Activated naive CD4-positive, alpha-beta T cell treated with Interleukin-2 at 50 U/mL for 16 hours (primary cell): ENCODE measurements at places on chromosomes 2 and 18.

GRCh38 chr2:1789610-1790009 lies 45.3 kb upstream of the PXDN start:
- DNase-seq = no peak

DNA sequence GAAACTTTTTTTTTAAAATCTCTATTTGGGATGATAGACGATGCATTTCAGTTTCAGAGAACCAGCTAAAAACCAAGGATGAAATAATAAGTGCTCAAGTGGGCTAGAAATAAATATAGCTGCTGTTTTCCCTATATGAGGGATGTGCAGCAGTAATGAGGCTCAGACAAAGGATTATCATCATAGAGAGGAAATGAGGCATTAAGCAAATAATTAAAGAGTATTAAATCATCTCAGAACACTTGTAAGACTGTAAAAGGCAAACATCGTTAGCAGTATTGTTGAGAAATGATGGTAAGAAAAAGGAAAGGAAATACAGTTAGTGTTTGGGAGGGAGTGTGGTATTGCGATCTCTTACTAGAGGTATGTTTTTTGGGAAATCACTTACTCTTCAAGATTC lies 233.5 kb downstream of the TGIF1 start:
- no peak for DNase-seq

- DNase-seq = no peak
These were observed 64.4 kb upstream of the PGAP1 start for GRCh38 chr2:196990788-196991461.

DNA sequence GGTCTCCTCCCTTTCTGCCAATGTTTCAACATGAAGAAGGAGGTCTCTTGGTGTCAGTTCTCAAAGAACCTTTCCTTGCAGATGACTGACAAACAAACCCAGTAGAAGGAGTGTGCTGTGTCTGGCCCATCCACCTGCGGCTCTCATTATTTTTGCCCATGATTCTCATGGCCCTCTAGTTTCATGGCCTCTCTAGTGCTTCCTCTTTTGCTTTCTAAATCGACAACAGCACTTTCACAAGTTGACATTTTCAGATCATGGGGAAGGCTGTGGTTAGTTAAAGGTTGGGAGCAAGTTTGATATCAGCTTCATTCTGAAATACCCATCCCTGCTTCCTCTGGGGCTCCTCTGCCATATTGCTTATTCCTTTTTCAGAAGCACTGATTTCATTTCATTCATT lies 805.2 kb downstream of the SLC4A3 start:
- DNase-seq = no peak

DNA sequence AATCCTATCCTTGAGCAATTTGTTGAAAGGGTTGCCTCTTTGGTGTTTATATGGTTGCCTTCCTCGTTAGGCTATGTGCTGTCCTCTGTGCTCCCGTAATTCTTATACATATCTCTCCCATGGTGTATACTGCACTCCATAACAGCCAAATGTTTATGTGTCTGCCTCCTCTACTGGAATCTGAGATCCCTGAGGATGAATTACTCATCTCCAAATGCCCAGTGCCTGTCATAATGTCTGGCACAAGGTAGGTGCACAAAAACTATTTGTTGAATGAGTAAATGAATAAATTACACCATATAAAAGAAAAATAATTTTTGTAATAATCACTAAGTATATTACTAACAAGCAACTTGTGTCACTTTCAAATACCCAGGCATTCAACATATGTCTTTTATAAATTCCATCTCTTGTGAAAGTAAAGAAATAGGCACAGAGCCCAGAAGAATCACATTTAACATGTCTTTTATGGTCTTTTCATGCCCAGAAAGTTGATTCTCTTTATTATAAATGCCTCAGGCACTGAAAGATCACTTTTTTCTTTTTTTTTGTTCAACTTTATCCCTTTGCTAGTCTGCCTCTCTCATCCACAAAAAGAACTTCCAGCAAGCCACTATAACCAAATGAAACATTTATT lies 164.9 kb downstream of the CCDC148 start:
- no peak for DNase-seq

DNA sequence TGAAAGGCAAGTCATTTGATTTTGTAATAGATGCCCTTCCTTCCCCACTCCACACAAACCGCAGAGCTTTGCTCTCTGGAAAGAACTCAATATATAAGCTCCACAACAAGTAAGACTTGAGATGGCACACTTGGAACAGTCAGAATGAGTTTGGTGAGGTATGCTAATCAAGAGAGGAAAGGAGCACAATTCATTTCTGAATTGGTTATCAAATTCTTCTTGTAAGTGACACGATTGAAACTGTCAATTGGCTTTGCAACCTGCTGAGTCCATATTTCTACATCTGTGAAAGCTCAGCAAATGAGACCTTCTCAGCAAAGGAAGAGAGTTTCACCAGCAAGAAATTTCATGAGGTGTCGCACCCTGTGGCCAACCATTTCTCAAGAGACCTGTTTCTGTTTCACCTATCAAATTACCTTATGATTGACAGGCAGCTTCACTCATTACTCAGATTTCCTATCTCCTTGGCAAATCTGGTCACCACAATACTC lies 19.1 kb downstream of the CTLA4 start:
- DNase-seq = peak; percentile 54

DNA sequence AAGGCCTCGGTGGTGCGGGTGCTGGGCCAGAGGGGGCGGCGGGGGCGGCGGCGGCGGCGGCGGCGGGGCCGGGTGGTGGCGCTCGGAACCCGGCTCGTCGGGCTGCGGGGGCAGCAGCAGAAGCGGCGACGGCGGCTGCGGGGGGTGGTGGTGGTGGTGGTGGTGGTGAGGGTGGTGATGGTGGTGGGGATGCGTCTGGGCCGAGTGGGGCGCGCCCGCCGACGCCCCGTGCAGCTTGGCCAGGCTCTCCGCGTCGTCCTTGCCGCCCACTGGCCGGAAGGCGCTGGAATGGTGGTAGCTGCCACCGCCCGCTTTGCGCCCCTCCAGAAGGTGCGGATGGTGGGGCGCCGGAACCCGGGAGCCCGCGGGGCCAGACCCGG lies 4.4 kb downstream of the SKOR2 start:
- no peak for DNase-seq

- DNase-seq = no peak
These were observed 24.1 kb upstream of the TMEM214 start for GRCh38 chr2:27008678-27009077.
